ENCODE measurements at places on chromosomes 2 and 18.

- no peak for DNase-seq
These were observed 799 bp downstream of the CEP68 start for GRCh38 chr2:65057054-65057375.

GRCh38 chr2:209005371-209005770, 418.5 kb upstream of the MAP2 start:
- no peak for DNase-seq

DNA sequence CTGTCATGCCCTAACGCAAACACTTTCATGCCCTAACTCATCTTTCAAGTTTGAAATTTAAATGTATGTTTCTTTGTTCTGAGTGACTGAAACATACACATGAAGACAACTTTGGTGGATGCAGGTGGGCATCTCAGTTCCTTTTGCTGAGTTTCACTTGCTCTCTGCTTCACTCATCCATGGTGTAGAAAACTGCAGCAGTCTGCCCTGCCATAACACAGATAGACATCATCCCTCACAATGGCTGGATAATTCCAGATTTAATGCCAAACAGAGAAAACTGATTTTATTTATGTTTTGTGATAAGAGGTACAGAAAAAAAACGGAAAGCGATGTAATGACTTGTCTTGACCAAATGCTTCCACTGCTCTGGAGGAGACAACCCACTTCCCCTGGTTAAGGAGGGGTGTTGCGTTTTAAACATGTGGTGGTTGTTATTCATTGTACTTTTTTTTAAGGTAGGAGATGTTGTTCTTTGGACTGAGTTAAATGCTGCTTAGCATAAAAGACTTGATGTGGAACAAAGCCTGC, 70.4 kb downstream of the RHBDD1 start:
- DNase-seq: no peak

GRCh38 chr2:169464466-169464865, 14.8 kb upstream of the BBS5 start:
- DNase-seq: no peak

- DNase-seq: peak; percentile 19
These were observed 199.4 kb downstream of the GBX2 start for GRCh38 chr2:235968616-235969324.

- DNase-seq: no peak
These were observed 427.9 kb downstream of the PLCL1 start for GRCh38 chr2:198232281-198232680.

DNA sequence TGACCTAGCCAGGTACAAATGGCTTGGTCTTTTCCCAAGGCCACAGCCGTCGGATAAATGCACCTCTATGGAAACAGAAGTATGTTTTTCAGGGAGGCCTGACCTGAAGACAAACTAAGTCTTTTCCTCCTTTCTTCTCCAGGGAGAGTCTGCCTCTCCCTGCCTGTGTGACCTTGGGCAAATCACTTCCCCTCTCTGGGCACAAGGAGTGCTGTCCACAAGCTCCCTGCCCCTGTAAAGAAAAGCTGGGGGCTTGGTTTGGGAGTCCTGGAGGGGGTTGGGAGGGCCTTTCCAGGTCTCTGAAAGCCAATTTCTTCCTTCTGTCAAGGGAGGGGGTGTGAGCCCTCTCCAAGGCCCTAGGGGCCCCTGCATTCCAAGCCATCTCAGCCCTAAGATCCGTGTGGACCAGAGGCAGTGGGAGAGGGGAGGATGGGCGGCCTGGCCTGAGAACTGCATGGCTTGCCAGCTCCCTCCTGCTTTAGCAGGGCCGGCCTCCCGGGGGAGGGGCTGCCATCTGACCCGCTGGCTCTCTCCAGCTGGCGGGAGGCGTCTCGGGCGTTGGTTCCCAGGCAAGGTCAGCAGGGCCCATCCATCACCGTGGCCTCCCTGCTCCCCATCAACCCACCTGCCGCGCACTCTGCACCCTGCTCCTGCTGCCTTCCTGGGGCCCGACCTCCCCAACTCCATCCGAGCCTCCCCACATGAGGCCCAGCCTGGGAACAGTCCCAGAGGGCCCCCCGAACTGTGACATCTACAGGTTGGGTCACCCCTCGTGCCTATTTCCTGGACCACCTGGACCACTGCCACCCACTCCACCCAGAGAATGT, 61.4 kb downstream of the SMAD7 start:
- peak; percentile 80 for DNase-seq

DNA sequence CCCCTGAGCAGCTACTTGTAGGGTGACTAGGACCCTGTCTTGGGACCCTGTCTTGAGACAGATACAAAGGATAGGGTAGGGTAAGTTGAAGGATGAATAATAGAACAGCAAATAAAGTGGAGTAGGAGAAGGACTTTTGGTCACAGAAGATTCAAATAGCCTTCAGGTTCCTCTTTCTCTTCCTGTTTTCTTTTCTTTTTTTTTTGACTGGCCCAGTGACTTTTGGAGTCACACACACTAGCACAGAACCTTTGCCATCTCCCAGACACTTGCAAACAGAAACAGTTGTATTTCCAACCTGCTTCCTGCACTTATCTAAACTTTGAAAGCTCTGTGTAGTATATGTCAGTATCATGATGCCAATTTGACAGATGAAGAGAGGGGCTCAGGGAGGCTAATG, 108.2 kb downstream of the TDRD15 start:
- no peak for DNase-seq

- peak; percentile 8 for DNase-seq
These were observed 8.9 kb upstream of the TMEM185B start for GRCh38 chr2:120231974-120232635.

GRCh38 chr2:69292256-69292655, 94.8 kb downstream of the GFPT1 start:
- no peak for DNase-seq

- DNase-seq: no peak
These were observed 69.2 kb downstream of the CD28 start for GRCh38 chr2:203775684-203776083.

DNA sequence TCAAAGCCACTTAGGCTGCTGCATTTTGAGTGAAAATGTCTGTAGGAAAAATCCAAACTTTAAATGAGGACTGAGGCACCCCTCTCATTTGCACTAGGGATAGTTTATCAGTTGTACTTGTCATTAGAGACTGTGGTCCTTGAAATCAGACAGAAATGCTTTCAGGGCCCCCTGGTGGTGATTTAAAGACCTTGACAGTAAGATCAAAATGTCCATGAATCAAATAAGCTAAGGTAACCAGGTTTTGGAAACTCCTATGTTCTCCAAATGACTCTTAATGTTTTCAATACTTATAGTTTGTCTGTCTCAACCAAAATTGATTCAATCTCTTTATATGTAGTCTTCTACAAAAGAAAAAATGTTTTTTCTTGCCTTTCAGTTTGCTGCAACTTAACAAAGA, 28.8 kb upstream of the DDX18 start:
- DNase-seq: peak; percentile 39

GRCh38 chr18:8329186-8329771, 280.0 kb upstream of the RAB12 start:
- DNase-seq: no peak

- DNase-seq: no peak
These were observed 326.0 kb upstream of the MGAT5 start for GRCh38 chr2:133927894-133928293.

- peak; percentile 86 for DNase-seq
These were observed 223.7 kb downstream of the CYP26B1 start for GRCh38 chr2:71923887-71924533.

DNA sequence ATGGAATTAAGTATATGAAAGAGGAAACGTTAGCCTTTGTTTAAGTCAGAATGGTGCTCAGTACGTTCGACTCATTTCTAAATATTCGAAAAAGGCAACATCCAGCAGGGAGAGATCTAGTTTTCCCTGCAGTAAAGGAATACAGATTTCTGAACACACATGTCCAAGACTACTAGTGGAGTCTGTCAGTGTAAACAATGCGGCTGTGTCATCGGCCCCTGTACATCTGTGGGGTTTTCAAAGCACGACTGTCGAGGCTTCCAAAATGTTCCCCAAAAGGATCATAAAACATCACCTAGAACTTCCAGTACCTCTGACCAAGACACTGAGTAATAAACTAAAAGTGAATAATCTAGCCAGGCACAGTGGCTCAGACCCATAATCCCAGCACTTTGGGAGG, 112.8 kb downstream of the ZNF516 start:
- no peak for DNase-seq

- DNase-seq: no peak
These were observed 116.3 kb upstream of the KLHL29 start for GRCh38 chr2:23268467-23269263.

- peak; percentile 20 for DNase-seq
These were observed 208.4 kb downstream of the HDAC4 start for GRCh38 chr2:239192456-239192855.

GRCh38 chr18:58727776-58728500, 56.7 kb downstream of the MALT1 start:
- DNase-seq: no peak

DNA sequence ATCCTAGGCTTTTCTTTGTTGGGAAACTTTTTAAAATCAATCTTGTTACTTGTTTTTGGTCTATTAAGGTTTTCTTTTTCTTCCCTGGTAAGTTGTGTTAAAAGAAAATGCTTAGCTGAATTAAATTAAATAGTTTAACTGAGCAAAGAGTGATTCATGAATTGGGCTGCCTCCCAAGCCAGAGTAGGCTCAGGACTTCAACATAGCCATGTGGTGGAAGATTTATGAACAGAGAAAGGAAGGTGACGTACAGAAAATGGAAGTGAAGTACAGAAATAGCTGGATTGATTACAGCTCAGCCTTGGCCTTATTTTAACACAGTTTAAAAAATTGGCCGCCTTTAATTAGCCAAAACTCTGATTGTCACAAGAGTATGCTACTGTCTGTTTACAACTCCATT, 27.9 kb upstream of the GALNT5 start:
- DNase-seq: no peak

DNA sequence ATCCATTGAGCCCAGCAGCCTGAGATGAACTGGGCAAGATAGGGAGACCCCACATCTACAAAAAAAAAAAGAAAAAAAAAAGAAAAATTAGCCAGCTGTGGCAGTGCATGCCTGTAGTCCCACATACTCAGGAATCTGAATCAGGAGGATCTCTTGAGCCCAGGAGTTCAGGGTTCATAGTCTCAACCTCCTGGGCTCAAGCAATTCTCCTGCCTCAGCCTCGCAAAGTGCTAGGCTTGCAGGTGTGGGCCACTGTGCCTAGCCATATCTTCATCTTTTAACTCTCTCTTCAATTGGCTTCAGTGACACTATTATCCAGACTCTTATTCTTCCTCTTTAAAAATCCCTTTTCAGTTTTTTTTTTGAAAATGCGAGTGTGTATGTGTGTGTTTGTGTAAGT, 28.5 kb upstream of the YES1 start:
- DNase-seq: no peak

DNA sequence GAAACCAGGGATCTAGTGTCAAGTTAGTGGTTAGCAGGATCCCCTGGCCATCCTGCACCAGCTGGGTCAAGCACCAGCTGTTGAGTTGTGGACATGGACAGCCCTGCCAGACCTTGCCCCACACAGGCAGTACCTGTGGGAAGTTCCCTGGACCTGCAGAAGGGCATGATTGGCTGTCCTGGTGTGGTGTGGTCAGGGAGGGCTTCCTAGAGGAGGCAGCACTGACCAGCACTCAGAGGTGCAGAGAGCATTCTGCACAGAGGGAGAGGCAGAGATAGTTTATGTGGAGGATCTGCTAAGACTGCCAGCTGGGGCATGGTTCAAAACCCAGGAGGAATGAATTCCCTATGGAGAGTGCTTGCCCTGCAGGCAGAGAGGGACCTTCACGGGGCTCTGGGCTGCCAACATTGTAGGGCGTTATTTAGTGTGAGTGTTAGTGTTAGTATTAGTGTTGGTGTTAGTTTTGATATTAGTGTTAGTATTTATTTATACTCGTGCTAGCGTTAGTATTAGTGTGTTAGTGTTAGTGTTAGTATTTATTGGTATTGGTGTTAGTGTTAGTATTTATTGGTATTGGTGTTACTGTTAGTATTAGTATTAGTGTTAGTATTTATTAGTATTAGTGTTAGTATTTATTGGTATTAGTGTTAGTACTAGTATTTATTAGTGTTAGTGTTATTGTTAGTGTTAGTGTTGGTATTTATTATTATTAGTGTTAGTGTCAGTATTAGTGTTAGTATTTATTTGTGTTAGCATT, 31.9 kb downstream of the TWIST2 start:
- peak; percentile 28 for DNase-seq

GRCh38 chr2:20042531-20042930, 8.9 kb downstream of the LAPTM4A start:
- DNase-seq: no peak

DNA sequence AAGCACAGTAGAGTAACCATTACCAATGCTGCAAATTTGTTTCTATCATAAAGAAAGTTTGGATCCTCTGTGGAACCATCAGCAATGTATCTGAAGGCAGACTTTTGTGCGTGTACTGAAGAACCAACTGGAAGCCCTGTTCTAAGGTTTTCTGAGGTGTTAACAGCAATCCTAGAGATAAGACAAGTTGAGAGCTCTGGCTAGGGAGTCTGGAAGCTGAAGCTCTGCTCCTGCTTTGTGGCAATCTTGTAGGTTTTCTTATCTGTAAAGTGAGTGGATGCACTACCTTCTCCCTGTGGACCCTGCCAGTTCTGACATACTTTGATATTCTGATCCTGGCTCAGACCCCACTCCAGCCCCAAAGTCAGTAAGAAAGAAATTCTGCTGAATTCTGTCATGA, 171.2 kb upstream of the SLC14A2 start:
- DNase-seq: no peak

- no peak for DNase-seq
These were observed 778 bp downstream of the DYNC2LI1 start for GRCh38 chr2:43774617-43775016.

- no peak for DNase-seq
These were observed 145.6 kb downstream of the FAM161A start for GRCh38 chr2:61707984-61708852.

DNA sequence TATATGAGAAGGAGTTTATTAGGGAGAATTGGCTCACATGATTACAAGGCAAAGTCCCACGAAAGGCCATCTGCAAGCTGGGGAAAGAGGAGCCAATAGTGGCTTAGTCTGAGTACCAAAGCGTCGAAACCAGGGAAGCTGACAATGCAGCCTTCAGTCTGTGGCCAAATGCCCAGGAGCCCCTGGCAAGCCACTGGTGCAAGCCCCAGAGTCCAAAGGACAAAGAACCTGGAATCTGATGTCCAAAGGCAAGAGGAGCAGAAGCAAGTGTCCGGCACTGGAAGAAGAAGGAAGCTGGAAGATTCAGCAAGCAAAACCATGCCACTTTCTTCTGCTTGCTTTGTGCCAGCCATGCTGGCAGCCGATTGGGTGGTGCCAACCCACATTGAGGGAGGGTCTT, 74.3 kb upstream of the NPAS2 start:
- no peak for DNase-seq

DNA sequence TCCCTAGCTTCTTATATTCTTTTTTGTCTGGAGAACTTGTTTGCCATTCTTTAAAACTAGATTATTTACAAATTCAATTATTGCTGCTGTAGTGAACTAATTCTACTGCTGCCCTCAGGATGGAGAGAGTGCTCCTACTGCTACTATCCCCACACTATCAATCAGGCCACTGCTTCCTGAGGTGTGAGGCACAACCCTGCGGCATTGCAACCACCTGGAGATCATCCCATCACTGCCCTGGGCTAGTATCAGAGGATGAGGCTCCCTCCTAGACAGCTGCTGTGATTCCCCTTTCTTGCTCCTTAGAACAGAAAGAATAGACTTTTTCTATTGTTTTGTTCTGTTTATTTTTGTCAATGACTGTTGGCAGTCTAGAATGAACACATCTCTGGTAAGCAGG, 146.6 kb downstream of the CDH19 start:
- peak; percentile 29 for DNase-seq

GRCh38 chr18:43772907-43773306, 495.6 kb upstream of the SYT4 start:
- DNase-seq: no peak

GRCh38 chr18:45670281-45670962, 53.6 kb upstream of the SLC14A1 start:
- no peak for DNase-seq

Measured in H9 (cell line).